ENCODE measurements at places on chromosomes 3 and 15.

DNA sequence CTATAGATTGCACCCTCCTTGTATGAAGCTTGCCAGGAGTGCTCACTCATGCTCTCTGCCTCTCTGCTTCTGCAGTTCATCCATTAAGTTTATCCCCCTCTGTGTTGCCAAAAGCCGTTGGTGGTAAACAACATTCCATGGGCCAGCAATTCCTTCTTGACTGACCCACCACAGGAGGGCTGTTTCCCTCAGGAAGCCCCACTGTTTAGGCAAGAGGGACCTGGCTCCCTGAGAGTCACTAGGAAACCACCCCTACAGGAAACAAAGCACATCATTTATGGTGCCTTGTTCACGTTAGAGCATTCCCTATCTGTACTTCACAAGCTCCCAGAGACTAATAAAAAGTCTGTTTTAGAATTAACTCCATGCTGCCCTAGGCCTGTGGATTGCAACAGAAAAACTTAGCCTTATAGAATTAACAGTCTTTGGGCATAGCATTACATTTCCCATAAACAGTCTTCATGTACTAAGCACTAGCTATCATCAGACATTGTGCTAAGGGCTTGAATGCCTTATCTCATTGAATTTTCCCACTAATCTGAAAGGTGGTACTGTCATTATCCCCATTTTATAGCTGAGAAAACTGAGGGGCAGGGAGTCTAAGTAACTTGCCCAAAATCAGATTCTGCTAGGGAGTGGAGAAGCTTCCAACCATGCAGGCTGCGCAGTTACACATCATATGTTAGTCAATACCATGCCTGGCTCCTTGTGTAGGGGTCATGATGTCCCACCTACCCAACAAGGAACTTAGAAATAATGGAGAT lies 149.9 kb downstream of the SHQ1 start:
- DNase-seq, result no peak

DNA sequence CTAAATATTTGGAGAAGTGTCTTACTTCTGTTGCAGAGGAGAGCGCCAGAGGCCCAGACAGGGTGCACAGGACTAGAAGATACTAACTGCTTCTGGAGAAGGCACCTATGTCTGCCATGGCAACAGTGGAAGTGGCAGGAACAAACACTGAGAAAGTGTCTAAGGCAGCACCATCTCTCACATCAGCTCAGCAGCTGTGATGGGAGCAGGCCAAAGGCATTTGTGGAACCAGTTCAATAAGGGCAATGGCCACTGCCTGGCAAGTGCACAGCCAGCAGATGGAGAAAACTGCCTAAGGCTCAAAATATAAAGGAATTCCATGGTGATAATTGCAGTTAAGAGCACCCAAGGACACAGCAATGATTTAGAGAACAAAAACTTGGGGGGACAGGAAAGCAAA lies 563.0 kb upstream of the CCDC54 start:
- no peak for DNase-seq

DNA sequence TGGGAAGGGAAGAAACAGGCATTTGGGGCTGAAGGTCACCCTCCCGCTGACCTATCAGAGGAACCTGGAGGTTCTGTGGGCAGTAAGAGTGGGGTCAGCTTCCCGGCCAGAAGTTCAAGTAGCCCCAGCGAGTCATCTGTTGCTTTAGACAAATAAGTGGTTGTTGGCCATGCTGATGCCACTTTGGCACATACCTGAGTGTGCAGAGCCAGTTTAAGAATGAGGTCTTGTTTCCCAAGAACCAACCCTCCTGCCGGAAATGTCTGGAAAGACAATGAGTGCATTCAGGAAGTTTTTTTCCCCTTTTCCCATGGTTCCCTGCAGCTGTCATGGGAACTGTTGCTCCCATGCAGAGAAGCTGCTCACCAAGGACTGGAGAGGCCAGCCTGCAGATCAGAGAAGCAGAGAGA lies 166.7 kb downstream of the ZNF621 start:
- DNase-seq, result no peak

- no peak for DNase-seq
These were observed 12.4 kb upstream of the GREM1 start for GRCh38 chr15:32705446-32705845.

- DNase-seq, result no peak
These were observed 136.3 kb downstream of the TMCO5A start for GRCh38 chr15:38070778-38071177.

DNA sequence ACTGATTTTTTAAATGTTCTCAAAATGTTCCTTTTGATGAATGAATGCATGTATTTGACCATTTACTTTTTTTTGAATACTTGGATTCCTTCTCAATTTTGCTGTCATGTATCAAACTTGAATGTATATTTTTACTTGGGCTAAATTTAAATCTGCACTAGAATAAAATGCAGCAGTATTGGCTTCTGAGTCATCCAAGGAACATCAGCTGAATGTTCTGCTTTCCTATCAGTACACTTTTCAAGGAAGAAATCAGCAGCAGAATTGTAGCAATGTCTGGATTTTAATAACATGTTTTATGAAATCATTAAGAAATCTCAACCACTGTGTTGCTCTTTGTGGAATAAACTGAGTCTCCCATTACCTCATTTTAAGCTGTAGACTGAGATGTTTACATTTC lies 57.0 kb upstream of the COL6A6 start:
- no peak for DNase-seq

DNA sequence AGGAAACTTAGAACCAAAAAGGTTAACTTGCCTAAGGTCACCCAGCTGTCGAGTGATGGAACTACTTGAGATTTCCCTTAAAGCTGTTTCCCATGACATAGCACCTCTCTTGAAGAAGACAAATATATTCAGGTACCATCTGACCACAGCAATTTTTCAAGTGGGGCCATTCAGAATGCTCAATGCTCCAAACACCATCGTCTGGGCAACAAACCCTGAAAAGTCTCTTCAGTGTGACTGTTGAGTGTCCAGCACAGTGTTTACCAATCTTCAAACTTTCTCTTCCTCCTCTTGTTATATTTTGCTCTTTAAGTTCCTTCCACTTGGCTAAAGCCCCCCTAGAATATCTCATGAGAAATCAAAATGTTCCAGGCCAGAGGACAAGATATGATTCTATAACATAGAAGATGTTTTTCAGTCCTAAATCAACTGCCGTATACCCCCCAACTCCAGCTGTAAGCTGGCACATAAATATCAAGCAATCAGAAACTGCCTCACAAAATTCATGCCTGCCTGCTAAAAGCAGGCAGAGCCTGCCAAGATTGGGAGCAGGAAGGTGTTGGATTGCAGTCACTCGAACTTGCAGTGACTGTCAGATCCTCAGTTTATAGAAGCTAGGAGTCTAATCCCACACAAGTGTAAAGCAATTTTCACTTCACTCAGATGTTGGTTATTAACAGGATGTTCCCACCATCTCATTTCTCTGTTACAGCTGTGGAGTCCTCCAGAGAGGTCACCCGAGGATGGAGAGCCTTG lies 230.5 kb upstream of the MRPL3 start:
- no peak for DNase-seq

GRCh38 chr3:34859746-34860145 lies 779.6 kb upstream of the ARPP21 start:
- DNase-seq, result no peak

DNA sequence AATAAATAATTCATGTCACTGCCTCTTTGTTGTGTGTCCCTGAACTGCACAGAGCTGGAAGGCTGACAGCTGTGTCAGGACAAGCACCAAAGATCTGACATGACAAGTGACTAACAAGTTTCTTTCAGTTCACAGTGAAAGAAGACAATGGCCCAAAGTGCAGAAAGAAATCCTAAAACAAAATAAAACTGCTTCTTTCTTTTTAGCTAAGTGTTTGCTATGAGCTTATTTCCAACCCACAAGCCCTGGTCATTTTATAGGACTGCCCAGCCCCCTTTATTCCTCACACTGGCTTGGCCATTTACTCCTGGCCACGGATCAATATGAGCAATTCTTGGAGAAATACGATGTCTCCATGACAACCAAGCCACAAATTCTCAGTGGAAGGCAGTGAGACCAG lies 238.5 kb downstream of the WDR72 start:
- DNase-seq, result no peak

GRCh38 chr15:73884159-73884558 lies 10.8 kb downstream of the TBC1D21 start:
- DNase-seq, result no peak

DNA sequence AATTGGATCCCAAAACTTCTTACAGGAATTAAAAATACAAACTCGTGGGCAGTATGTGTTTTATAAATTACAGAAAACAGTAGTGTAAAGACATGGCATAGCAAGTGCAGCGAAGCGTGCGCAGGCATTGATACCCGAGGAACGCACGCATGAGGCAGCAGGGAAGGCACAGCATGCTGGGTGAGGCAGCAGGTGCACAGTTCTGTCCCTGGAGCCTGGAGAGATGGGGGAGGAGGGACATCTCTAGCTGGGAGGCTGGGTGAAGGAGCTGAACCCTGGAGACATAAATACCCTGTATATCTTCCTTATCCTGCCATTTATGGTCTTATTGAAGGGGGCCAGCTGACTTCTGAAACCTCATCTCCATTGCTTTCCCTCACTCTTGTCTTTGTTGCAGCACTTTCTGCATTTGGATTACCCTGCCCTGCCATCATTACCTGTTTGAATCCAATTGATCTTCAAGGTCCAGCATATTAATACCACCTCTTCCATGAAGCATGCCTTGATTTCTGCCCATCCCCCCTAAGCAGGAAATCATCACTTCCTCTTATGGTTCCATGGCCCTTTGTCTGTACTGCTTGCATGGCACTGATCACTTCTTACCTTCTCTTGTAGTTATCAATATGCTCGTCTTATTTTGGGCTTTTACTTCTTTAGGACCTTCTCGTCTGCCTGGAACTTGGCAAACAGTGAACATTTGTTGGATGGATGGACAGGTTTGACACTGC lies 20.5 kb downstream of the LPP start:
- no peak for DNase-seq

GRCh38 chr15:74828835-74829234 lies 2.4 kb downstream of the CPLX3 start:
- no peak for DNase-seq

DNA sequence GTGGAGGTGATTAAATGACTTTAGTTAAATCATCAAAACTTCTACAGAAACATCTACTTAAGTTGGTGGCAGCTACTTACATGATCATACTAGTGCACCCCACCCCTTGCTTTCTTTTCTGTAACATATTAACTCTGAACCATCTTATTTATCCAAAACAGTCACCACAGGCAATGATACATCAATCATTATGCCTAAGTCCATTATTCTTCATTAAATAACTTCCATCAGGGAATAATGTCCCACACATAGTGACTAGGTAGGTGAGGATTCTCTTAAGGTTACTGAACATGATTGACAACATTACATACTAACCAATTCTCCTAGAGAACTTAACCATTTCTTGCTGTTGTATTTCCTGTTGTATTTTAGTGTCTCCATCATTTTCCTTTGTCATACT lies 210.2 kb downstream of the NR1D2 start:
- DNase-seq, result no peak

DNA sequence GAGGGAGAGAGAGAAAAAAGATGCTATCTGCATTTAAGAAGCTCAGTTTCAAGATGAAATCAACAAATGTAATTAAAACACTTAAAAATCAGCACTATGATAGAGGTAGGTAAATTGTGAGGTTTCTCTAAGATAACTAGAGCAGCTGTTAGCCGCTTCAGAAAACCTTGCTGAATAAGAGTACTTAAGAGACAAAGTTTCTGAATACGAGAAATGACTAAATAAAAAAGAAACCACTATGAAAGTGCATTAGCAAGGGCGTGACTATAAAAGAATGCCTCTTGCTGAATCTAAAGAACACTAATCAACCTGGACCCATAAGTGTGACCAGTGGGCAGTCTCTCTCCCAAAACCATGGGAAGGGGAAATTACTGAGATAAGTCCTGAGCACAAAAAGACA lies 41.8 kb downstream of the IQCB1 start:
- no peak for DNase-seq

- no peak for DNase-seq
These were observed 180.2 kb downstream of the SEMA6D start for GRCh38 chr15:47897525-47897924.

DNA sequence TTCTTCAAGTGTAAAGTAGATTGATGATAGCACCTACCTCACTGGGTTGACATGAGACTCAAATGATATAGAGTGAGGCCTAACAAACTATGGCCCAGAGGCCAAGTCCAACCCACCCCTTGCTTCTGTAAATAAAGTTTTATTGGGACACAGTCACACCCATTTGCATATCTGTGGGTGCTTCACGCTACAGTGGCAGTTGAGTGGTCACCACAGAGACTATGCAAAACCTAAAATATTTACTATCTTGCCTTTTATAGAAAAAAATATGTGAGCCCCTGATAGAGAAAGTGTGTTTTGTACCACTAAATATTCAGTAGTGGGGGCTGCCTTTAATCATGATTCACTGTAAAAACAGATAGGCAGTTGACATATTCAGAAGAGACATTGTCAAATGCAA lies 38.0 kb downstream of the ACAN start:
- no peak for DNase-seq

GRCh38 chr3:133472242-133472641 lies 72.4 kb downstream of the BFSP2 start:
- no peak for DNase-seq

DNA sequence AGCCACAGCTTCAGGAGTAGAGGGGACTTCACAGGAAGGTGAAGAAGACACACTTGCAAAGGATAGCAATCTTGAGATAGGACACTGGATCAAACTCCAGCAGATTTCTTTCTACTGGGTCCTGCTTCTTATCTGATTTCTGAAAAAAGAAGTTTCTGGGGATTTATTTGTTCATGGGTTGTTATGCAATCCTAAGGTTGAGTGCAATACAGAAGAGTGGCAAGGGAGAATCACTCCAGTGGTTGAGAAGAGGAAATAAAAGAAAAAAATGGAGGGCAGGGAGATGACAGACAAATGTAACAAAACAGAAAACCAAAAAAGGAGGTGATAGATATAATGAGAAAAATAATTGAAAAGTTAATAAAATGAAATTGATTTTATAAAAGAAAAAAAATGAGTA lies 858.3 kb downstream of the TUSC7 start:
- DNase-seq, result no peak

- DNase-seq, result no peak
These were observed 93.7 kb downstream of the ABI3BP start for GRCh38 chr3:100899440-100900091.

DNA sequence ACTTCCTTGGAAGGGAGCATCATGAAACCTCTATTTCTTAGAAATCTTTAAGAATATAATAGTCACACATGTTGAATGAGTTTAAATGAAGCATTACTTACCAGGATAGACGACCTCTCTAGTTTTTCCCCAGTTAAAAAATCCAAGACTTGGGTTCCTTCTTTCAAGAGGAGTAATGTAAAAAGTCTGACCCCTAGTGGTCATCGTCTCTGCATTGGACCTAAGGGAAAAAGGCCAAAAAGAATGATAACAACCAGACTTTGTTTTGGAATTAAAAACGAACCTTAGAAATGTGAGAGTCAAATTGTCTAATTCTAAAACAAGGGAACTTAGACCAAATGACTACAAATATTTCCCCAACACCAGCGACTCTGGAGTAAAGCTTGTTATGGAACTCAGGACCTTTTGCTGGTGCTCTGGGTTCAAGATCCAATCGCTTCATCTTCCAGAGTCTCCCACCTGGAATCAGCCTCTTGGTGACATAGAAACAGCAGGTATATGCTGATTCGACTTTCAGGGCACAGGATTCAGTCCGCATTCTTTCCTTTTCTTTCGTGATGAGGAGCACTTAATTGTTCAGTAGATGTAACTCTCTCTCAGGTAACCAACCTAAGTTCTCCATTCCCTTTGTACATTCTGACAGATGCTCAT lies 214.8 kb upstream of the TPRG1 start:
- DNase-seq, result no peak

All from stimulated activated naive CD4-positive, alpha-beta T cell treated with Interleukin-2 at 50 U/mL for 16 hours (primary cell).